ENCODE measurements at places on chromosomes 12 and 14.

DNA sequence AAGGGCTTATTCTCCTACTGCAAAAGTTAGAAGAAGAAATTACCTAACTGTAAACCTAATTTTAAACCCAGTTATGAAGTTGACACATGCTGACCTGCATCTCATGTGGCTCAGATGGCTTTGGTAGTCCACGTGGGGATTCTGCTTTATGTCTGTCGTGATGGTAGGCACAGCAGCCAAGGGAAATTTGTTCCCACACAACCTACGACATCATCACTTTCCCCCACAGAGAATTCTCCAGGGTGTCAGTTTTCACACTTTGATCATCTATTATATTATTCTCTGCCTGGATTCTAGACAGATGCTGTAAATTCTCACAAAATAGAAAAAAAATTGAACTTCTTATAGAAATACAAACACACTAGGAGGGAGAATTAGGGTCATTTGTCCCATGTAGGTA, 70.6 kb downstream of the PTHLH start:
- no peak for DNase-seq

- DNase-seq = no peak
Observed at GRCh38 chr14:61438860-61439765, 117.7 kb downstream of the PRKCH start.

DNA sequence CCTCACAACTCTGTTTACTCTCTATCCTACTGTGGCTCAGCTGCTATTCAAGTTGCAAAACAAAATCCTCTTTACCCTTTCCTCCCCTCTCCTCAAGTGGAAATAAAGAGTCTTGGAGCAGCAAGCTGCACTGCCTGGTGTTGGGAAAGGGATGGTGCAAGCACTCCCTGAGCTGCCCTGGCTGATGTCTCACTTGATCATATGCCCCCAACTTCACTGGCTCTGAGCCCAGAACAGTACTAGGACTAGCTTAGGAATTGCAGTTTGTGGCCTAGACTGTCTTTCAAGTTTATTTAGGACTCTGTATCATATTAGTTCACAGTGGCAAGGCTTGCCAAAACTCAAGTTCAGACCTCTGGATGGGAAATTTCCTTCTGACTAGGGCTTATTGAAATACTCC, 1683.8 kb upstream of the SEL1L start:
- DNase-seq = no peak

DNA sequence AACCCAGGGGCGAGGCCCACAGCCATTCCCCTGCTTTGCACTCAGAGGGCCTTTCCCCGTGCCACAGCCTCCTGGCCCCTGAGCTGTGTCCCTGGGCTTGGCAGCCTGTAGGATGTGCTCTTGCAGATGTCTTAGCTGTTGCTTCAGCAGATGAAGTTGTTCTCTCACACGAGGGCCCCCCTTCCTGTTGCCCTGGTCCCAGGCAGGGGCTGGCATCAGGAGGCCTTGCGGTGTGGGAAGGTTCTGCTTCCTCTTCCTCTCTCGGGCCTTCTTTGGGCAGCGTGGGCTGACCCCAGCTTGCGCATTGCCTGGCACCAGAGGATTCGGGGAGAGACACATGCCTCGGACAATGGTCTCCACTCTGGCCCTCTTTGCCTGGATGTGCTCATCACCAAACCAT, 12.7 kb downstream of the PROX2 start:
- DNase-seq = no peak

DNA sequence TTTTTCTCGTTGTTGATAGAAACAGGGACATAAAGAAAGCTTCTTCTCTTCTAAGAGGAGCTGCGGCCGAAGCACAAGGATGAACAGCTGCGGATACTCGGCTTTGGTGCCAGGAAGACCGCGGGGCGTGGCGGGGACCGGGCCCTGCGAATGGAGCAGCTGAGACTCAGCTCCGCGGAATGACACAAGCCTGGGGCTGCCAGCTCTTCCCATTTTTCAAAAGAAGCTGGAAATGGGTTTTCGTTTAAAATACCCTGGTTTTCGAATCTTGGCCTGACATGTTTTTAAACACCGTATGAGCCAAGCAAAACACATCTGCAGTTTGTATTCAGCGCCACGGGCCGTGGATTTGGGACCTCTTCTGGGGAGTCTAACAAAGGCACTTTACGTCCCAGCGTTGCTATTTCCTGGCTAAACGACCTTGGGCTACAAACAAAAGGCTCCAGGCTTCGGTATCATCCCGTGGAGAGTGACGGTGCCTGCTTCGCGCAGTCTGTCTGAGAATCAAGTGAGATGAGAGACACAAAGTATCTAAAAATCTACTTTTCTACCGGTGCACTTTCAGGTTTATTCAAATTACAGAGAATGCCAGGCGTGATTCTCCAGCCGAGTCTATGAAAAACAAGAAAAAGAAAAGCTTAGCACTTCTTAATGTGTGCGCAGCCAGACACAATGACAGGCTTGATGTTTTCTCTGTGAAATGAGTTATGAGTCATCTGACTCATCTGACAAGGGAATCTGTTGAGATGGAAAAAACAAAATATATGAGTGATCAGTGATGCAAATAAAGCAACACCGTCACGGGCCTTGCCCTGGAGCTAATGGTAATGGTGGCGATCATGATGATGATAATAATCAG, 114.0 kb upstream of the TMEM132D start:
- DNase-seq = no peak

- DNase-seq = no peak
Observed at GRCh38 chr12:78778339-78778738, 86.2 kb upstream of the SYT1 start.

DNA sequence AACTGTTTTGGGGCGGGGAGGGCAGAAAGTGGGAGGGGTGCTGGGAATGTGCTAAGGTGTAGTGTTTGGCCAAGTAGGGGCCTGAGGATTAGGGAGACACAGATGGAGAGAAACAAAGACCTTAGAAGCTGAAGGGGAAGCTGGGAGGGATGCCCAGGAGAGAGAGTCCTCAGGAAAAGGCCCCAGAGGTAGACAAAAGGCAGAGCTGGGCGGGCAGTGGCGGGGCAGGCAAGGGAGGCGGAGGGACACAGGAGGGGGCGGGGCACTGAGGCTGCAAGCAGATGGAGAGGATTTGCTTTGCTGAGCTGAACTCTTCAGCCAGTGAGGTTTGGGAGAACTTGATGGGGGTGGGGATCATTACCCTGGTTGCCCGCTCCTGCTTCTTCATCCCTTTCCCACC, 2.8 kb downstream of the PTMS start:
- DNase-seq = peak; percentile 52

DNA sequence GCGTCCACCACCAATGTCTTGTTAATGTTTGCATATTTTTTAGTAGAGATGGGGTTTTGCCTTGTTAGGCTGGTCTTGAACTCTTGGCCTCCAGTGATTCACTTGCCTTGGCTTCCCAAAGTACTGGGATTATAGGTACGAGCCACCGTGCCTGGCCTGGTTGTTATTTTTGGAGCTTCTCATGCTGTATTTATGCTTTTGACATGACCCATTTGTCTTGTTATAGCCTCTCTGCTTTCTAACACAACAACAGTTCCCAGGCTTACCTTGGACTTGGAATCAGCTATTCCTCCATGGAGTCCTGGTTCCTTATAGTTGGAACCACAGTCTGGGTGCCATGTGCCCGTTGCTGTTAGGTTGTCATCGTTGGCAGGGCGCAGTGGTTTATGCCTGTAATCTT, 29.7 kb downstream of the ZNF410 start:
- DNase-seq = no peak

DNA sequence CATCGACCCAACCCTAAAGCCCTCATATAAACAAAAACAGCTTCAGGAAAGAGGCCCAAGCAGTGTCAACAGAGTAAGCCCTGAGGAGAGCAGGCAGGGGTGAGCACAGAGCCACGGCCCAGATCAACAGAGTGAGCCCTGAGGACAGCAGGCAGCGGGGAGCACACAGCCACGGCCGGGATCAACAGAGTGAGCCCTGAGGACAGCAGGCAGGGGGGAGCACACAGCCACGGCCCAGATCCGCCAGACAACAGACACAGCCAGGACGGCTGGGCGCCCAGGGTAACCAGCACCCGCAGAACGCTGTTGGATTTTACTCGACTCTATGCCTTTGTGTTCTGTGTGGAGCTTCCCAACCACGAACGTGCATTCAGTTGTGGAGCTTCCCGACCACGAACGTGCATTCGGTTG, 15.0 kb downstream of the CCDC85C start:
- no peak for DNase-seq

- no peak for DNase-seq
Observed at GRCh38 chr12:94762259-94762942, 112.0 kb upstream of the TMCC3 start.

DNA sequence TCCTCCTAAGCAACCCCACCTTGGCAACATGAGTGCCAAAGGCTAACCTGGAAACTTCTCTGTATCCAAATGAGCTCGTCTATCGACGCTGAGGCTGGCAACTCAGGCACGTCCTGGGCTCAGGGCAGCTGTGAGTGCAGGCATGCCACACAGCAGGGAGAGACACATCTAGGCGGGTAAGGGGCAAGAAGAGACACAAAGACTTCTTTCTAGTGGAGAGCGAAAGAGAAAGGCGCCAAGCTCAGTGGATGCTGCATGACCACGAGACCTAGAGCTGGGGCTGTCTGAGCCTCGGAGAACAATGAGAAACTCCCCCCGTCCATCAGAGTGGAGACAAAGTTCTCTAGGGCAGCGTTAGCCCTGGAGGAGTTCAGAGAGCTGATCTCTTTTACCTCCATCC, 170.4 kb downstream of the CALM1 start:
- DNase-seq = no peak

All from DMS 273 treated with DMSO at 0.1 percent for 48 hours (cell line).